NCI-H510A treated with DMSO at 0.1 percent for 48 hours (cell line): ENCODE measurements at places on chromosomes 12 and 14.

- no peak for DNase-seq
Observed at GRCh38 chr14:20750194-20750593, 4.5 kb downstream of the EDDM3A start.

GRCh38 chr12:48770756-48771155 lies 18.1 kb downstream of the ADCY6 start:
- DNase-seq, result no peak

DNA sequence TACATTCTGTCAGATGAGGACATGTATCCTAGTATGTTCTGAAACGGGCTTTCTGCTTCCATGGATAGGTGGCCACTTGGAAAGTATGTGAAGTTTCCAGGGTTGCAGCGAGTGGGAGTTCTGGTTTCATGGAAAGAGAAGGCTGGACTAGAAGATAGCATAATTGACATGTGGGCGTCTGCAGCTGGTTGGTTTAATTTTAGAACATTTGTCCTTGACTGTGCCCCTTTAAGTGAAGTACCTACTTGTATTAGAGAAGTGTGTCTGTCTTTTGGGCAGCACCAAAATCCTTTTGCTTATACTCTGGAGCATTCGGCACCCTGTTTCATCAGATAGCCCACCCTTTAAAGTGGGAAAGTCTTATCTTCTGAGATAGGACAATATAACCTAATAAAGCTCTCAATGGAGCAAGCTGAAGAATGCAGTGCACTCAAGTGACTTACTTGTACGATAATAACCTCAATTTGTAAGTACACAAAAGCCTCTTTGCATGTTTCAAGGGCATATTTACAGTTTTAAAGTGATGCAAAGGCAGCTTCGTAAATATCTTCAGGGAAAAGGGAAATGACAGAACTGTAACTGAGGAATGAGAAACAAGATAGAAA lies 35.2 kb downstream of the NTN4 start:
- no peak for DNase-seq

DNA sequence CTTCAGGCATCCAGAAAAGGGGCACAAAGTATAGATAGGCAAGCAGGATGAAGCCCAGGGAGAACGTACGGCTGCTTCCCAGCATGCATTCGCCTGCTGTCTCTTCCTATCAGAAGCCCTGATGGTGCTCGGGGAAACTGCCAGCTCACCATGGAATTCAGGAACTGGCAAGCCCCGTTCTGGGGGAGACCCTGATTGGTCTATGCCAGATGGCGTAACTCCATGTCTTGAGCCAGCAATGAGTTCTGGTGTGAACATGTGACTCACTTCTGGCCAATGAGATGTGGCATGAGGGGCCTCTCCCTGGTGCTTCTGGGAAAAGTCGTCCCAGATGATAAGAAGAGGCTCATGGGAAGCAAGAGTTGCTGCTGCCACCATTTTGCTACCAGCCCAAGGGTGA lies 270.8 kb downstream of the BCL11B start:
- DNase-seq, result no peak

GRCh38 chr12:115412831-115413230 lies 728.9 kb upstream of the TBX3 start:
- DNase-seq, result no peak

DNA sequence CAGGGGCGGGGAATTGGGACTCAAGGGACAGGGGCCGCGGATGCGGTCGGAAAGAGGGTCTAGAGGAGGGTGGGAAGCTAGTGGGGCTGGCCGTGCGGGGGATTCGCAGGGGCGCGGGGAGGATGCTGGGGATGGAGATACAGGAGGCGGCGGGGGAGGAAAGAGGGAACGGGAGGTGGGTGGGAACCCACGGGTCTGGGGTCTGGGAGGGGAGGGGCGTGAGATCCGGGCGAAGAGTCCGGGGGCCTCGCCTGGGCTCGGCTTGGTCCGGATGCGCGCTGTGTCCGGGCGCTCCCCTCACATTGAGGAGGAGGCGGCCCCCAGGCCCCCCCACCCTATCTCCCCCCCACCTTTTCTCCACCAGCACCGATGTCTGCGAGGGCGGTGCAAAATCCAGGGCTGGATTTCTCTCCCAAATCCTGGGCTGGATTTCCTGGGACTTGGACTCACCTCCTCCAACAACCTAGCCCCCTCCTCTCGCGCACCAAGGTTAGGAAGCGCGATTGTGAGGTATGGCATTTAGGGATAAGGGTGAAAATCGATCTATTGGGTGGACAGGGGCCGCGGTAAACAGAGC lies at the start of gene AGAP2:
AGAP2 (minus strand) TSS at position 82 of the 577 bp plus-strand sequence. CDS start 496 bp downstream, outside the sequence.
- DNase-seq, result no peak

- no peak for DNase-seq
Observed at GRCh38 chr12:13530966-13531365, 334.4 kb downstream of the EMP1 start.

GRCh38 chr14:101475456-101476257 lies 85.6 kb upstream of the DIO3 start:
- no peak for DNase-seq

- DNase-seq, result peak; percentile 70
Observed at GRCh38 chr12:42372154-42372791, 46.3 kb downstream of the PPHLN1 start.

DNA sequence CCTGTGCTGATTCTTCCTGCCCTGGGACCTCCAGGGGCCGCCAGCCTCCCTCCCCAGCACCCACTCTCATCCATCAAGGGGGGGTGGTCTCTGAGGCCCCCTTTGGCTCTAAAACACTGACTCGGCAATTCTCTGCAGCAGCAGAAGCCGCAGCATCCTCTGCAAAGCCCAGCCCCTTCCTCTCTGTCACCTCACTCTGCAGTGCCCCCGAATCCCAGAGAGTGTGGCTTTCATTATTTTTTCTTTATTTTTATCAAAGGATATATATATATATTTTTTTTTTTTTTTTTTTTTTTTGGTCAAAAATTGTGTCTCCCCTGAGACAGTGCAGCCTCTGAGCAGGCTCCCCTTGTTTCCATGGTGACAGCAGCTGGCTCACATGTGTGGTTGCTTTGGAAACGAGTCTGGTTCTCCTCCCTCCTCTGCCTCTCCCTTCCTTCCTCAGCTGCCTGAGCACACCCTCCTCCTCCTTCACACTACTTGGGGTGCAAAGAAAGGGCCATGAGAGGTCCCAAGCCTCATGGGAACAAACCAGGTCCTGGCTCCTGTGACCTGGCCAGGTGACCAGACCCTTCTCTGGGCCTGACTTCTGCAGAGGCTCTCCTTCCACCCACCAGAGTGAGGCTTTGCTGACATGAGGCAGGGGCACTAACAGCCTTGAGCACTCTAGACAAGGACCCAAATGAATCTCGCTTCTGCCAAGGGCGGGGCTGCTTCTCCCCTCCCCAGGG lies 100.5 kb downstream of the LRRC74A start:
- no peak for DNase-seq

DNA sequence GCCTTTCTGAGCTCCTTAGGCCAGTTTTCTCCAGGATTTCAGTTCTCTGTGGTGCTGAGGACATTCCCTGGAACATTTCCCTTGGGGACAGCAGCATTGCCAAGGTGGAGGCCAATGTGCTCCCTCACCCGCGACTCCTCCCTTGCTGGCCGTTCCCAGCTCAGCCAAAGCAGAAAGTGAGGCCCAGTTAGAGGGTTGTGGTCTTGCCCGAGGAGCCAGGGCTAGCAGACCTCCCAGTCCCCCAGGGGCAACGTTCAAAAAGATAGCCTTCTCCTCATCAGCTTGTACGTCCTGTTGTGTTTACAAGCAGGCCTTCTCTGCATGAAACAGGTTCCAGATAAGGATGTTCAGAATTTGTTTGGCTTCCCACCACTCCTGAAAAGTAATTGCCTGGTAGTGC lies 78.4 kb downstream of the SSPN start:
- DNase-seq, result no peak

DNA sequence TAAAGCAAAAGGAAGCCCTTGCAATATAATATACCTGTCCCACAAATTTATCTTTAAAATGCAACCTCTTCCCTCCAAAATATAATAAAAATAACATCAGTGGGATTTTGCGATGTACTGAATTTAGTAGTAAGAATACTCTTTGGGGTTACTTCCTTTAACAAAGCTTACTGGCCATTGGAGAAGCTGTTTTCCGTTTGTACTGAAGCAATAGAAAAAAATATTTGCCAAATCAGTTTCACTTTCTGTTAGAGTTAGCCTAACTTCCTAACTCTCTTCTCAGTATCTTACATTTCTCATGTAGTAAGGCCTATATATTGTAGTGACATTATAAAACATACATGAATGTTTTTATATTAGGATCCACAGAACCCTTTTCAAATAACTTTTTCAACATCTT lies 3.7 kb downstream of the MAX start:
- DNase-seq, result no peak

- DNase-seq, result no peak
Observed at GRCh38 chr14:69554500-69554899, 20.2 kb downstream of the CCDC177 start.

GRCh38 chr12:107442326-107442987 lies 243.1 kb upstream of the PWP1 start:
- no peak for DNase-seq

GRCh38 chr12:52310622-52311284 lies 10.4 kb downstream of the KRT83 start:
- DNase-seq, result no peak

DNA sequence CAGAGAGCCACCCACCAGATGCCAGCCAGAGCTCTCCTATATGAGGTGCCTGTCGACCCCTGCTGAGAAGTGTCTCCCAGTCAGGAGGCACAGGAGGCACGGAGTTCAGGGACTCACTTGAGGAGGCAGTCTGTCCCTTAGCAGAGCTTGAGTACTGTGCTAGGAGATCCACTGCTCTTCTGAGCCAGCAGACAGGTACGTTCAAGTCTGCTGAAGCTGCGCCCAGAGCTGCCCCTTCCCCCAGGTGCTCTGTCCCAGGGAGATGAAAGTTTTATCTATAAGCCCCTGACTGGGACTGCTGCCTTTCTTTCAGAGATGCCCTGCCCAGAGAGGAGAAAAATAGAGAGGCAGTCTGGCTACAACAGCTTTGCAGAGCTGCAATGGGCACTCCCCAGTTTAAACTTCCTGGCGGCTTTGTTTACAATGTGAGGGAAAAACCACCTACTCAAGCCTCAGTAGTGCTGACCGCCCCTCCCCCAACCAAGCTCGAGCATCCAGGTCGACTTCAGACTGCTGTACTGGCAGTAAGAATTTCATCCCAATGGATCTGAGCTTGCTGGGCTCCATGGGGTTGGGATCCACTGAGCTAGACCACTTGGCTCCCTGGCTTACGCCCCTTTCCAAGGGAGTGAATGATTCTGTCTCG lies 146.7 kb upstream of the USP15 start:
- DNase-seq, result peak; percentile 52

DNA sequence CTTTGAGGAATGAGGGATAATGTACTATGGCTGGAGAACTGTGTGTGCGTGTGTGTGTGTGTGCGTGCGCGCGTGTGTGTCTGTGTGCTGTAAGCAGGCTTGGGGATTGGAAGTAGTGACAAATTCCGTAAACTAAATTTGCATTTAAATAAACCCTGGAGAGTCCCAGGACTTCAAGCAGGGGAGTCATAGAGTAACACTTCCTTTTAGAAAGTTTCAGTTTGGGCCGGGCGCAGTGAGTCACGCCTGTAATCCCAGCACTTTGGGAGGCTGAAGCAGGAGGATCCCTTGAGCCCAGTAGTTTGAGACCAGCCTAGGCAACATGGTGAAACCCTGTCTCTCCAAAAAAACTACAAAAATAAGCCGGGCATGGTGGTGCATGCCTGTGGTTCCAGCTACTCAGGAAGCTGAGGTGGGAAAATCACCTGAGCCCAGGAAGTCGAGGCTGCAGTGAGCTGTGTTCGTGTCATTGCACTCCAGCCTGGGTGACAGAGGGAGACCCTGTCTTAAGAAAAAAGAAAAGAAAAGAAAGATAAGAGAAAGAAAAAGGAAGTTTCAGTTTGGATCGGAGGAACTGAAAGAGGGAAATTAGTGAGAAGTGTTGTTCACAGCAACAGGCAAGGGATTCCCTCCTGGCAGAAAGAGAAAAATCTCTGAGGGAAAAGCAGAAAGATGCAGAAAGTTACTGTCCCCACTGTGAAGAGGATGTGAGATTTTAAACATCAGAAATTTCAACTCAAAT lies 222.7 kb upstream of the SOX5 start:
- DNase-seq, result no peak

DNA sequence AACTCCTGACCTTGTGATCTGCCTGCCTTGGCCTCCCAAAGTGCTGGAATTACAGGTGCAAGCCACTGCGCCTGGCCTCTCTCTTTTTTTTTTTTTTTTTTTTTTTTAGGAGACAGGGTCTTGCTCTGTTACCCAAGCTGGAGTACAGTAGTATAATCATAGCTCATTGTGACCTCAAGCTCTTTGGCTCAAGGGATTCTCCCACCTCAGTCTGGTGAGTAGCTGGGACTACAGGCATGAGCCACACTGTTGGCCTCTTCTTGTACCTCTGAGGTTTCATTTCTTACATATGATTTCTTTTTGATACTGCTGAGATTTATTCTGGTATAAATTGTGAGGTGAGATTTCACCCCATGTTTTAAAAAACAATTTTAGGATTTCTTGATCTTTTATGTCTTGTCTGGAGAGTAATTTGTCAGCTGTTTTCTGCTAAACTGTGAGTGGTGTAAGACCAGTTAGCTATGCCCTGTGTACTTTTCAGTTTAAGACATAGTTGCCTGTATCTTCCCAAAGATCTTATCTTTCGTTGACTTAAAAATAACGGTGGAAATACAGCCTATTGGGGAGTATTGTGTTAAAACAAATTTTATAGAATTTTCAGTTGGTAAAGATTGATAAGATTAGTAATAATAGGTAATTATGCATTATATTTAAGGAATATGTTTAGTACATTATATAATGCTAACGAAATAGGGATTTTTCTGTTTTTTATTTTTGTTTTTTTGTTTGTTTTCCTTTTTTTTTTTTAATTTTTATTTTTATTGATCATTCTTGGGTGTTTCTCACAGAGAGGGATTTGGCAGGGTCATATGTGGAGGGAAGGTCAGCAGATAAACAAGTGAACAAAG lies 31.7 kb downstream of the WDR20 start:
- no peak for DNase-seq

- peak; percentile 16 for DNase-seq
Observed at GRCh38 chr12:130084359-130084758, 77.9 kb upstream of the FZD10 start.
